Transverse colon (tissue), 4 donors: ENCODE measurements at places on chromosomes 5 and 9. TPM values are rescaled to one million over a fixed set of nuclear protein-coding genes. Genes with fewer than 3 reads are reported as not detected.

The CARTPT gene
- not detected for total RNA-seq

GRCh38 chr5:68305223-68305870, 89.8 kb downstream of the PIK3R1 start:
- DNase-seq = no peak

GRCh38 chr5:113153512-113154097, 177.0 kb downstream of the DCP2 start:
- no peak for DNase-seq

The SUSD3 gene
- 1.9 TPM for total RNA-seq

DNA sequence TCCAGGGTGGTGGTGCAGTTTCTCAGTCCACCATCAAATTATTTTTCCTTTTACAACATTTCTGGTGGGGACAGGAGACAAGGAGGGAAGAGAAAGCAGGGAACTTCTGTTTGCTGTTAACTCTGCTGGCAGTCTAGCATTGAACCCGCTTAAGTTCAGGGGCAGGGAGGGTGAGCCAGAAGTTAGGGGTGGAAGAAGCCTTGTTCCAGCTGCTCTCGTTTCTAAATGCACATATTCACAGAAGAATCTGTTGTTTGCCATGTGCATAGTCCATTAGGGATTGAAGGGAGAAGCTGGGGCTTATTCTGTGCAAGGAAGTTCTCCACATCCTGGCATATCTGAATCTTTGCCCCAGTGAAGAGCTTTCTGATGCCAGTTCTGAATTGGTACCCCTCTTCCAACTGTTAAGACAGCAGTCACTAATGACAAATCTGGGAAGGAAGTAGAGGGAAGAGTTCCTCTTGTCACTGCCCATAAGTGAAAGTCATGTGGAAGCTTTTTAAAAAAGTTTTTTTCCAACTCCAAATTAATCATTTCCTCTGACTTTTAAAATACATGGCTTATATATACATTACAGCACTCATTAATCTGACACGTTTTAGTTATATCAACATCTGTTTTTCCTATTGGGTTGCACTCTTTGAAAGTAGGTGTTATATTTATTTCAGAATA, 32.6 kb upstream of the ACOT12 start:
- DNase-seq = no peak

The SPATA31D4 gene
- total RNA-seq = not detected

DNA sequence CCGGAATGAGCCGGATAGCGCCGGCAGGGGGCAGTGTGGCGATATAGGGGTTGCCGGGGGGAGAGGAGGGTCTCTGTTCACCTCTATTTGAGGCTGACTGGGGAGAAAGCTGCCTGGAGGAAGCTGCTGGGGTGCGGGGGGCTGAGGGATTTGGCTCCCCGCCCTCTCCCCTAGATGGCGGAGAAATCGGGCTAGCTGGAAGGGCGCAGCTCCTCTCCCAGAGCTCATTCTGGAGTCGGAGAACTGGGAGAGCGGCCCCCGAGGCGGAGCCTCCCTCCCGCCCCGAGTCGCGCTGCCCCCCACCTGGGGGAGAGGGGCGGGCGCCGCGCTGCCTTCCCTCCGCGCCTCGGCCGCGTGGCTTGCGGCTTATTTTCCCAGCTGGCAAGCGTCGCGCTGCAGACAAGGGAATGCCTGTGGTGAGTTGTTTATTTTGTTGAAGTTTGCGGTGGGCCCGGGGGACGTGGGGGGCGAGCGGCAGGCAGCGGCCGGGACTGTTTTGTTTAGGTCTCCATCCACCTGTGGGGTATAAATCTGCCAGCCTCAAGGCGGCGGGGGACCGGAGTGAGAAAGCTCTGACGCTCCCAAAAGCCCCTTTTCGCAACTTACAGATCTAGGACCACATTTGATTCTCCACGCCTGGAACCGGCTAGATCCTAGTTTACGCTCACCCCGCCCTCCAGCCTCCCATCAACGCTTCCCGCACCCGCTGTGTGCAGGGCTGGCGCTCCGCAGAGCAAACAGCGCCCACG, 4.1 kb upstream of the RGMB start:
- DNase-seq = peak; percentile 68

DNA sequence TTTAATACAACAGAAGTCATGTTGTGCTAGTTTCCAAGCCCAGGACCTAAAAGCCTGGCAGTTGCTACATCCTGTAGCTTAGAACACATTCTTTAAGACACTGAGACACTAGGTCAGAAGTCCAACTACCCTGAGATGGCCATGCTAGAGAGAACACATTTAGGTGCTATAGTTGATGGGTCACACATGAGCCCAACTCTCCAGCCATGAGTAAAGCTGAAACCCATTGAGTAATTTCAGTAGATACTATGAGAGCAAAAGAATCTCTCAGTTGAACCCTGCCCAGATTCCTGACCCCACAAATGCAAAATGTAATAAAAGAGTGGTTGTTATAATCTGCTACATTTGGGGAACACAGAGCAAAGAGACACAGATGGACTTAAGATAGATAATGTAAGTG, 164.4 kb downstream of the SEMA5A start:
- no peak for DNase-seq

The CD274 gene
- total RNA-seq = 2.9 TPM

The LPAR1 gene
- 28.3 TPM for total RNA-seq

DNA sequence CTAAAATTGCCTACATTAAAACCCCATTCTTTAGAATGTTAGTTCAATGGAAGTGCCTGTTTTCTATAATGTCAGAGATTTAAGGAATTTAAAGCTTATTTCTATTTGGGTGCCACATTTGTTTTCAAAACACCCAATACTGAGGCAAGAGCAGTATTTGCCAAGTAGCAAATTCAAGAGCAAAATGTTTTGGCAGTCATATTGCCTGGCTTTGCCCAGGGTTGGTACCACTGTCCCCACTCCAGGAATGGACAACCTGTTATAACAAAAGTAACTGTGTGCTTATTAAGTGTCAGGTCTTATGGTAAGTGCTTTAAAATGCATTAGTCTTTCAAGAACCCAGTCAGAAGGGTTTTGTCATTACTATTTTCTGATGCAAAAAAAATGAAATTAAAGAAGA, 19.3 kb downstream of the ITGA1 start:
- no peak for DNase-seq

The F2R gene
- total RNA-seq = 0.75 TPM

The DIRAS2 gene
- not detected for total RNA-seq

- no peak for DNase-seq
These were observed 163.8 kb upstream of the SLC28A3 start for GRCh38 chr9:84504360-84504759.

The RNF208 gene
- total RNA-seq = not detected

- no peak for DNase-seq
These were observed 95.9 kb downstream of the UGCG start for GRCh38 chr9:111992523-111992922.

DNA sequence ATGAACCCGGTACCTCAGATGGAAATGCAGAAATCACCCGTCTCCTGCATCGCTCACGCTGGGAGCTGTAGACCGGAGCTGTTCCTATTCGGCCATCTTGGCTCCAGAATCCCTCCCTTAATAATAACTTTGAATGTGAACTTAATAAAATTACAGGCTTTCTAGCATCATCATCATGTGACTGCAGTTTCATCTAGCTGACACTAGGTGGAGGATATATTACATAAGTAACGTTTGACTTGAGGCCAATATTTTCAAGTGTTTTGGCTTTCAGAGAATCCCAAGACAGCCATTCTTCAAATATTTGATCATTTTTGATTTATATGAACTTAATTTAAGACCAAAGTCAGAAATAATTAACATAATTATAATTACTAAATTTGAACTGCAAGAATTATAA, 474.9 kb upstream of the CDH10 start:
- no peak for DNase-seq

DNA sequence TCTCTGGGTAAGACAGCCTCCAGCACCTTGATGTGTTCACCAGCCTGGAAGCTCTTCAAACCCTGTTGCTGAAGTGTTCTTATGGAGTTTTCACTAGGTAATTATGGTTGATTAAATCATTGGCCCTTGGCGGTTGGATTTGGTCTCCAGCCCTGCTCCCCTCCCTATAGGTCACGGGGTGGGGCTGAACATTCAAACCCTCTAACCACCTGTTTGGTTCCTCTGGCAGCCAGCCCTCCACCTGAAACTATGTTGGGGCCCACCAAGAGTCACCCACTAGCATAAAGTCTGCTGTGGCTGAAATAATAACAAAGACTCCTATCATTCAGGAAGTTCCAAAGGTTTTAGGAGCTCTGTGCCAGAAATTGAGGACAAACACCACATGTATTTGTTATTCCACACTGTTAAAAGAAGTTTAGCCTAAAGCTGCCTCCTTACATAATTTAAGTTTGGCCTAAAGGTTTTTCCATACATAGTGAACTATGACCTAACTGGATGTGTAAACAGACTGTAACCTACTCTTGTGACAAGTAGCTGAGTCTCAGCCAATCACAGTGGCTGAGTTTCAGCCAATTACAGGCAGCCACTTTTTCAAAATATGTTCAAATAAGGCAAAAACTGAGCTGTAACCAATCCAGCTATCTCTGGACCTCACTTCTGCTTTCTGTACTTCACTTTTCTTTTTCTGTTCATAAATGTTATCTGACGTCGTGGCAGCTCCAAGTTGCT, 34.8 kb downstream of the TMEM252 start:
- no peak for DNase-seq

The LCN9 gene
- total RNA-seq = not detected

GRCh38 chr5:74294231-74294705, 346.3 kb downstream of the ENC1 start:
- no peak for DNase-seq

DNA sequence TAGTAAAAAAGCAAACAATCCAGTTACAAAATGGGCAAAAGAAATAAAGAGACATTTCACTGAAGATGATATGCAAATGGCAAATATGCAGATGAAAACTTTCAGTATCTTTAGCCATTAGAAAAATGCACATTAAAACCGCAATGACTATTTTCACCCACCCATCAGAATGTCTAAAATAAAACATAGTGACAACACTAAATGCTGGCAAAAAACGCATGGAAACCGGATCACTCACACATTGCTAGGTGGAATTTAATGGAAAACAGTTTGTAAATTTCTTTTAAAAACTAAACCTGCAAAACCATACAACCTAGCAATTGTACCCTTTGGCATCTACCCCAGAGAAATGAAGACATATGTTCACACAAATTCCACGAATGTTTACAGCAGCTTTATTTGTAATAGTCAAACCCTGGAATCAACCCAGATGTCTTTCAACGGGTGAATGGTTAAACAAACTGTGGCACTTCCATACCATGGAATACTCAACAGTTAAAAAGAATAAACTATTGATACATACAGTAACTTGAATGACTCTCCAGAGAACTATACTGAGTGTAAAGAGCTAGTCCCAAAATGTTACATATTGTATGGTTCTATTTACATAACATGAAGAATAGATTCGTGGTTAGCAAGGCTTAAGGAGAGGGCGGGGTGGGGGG, 17.2 kb upstream of the PAM start:
- DNase-seq = no peak

- no peak for DNase-seq
These were observed 16.7 kb downstream of the PSD2 start for GRCh38 chr5:139812323-139812722.

- no peak for DNase-seq
These were observed 23.0 kb downstream of the C1QTNF2 start for GRCh38 chr5:160347448-160347847.

DNA sequence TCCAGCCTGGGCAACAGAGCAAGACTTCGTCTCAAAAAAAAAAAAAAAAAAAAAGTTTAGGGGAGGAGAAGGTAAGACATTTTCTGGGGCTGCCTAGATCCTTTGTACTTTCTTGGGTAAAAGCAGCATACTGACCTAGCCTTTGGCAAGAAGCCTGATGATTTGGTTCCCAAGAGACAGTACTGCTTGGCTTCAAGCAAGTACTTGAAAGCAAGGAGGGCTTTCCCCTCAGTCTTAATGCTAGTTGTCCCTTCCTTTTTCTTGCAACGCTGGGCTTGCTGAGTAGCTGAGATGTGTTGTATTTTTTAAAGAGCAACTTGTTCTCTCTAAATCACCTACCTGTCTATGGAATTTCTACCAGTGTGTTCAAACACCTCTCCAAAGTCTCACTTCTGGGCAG, 76.2 kb downstream of the INSYN2B start:
- no peak for DNase-seq

The PCDHA1 gene
- not detected for total RNA-seq

DNA sequence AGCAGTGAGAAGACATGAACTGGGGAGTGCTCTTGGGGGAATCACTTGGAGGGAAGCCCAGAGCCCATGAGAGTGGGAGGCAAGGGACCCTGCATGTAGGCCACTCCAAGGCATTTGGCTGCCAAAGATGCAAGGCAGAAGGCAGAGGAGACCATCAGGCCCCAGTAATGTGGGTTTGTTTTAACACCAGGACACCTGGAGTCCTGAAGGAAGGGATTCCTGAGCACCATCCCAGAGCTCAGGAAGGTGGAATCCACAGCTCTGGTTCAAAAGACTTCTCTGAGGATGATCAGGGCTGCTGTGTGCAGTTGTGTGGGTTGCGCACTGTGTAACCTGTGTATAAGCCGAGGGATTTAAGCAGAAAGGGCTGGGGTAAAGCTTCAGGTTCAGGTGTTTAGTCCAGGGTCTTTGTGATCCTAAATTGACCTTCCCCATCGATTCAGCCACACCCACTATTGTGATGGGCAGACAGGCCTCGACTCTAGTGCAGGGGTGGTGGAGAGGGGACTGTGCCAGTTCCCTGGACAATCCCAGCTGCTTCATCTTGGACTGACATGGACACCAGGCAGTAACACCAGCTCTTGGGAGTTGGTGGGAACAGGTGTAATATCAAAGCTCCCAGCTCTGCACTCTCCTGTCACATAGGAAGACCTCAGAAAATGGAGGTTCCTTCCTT, 11.0 kb downstream of the B4GALT7 start:
- DNase-seq = no peak

DNA sequence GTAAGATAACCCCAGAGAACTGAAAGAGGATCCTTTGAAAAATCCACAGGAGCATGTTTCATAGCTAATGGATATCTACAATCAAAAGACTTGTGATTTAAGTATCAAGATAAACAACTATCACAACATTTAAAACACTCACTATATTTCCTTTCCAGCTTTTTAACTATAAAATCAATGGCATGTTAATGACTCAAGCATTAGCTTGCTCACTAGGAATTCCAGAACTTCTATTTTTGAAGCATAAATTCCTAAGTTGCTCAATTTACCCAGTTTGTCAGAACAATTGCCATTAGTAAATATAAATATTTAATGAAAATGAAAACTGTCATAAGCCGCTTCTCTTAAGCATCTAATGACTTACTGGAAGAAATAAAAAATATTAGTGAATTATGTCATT, 355.3 kb downstream of the PRELID2 start:
- DNase-seq = no peak

DNA sequence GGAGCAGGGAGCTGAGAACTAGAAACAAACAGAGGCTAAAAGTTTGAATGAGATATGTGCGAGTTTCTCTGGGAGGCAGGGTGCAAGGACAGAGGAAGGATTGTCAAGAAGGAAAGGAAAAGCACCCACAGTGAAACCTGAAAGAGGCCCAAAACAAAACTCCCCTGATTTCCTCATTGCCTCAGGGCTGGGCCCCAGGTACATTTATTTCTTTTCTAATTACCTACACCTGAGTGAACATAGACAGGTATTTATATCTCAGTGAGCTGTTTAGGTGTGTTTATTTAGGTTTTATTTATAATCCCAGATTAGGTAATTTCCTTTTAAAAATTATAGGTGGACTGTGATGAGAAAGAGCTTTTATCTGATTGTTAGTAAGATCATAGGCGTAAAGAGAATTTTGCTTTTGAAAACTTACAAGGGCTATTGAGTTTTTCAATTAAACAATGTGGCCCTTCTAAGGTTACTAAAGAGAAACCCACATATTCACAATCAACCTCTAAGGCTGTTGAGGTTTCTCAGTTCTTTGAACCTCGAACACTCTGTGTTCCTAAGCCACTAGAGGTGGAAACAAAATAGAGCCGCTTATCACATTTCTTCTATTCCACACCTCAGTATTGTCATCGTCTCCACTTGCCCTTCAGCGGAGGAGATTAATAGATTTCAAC, 344.8 kb downstream of the ZNF608 start:
- no peak for DNase-seq
